ENCODE measurements at places on chromosomes 7 and 10. TPM values are rescaled to one million over a fixed set of nuclear protein-coding genes. Genes with fewer than 3 reads are reported as not detected.

Gene EN2
- 0.90 TPM for total RNA-seq

Gene CDHR1
- 0.13 TPM for total RNA-seq

Gene HOXA6
- total RNA-seq, result 1.3 TPM

Gene LIPK
- total RNA-seq, result not detected

Gene CDCA7L
- 19.3 TPM for total RNA-seq

Measured in A549 treated with dexamethasone at 1 μM for 4 hours (cell line).